ENCODE measurements at places on chromosomes 13 and 19. TPM values are rescaled to one million over a fixed set of nuclear protein-coding genes. Genes with fewer than 3 reads are reported as not detected.

Gene KLK2
- total RNA-seq, result not detected

Gene BCL3
- 7.8 TPM for total RNA-seq

Gene CYP4F12
- total RNA-seq, result 6.3 TPM

Gene ZNF681
- total RNA-seq, result 5.4 TPM

Gene ANGPTL8
- not detected for total RNA-seq

Gene PPP1R37
- total RNA-seq, result 8.0 TPM

Gene ZNF534
- total RNA-seq, result not detected

Gene DHRS12
- total RNA-seq, result 2.7 TPM

Gene PTH2
- total RNA-seq, result not detected

Gene CEACAM5
- not detected for total RNA-seq

Gene TMEM38A
- 11.2 TPM for total RNA-seq

Gene KIR3DL1
- not detected for total RNA-seq
